CD4-positive, alpha-beta T cell treated with Interleukin-1 beta for 1 hour (primary cell): ENCODE measurements at places on chromosomes 5 and 9.

DNA sequence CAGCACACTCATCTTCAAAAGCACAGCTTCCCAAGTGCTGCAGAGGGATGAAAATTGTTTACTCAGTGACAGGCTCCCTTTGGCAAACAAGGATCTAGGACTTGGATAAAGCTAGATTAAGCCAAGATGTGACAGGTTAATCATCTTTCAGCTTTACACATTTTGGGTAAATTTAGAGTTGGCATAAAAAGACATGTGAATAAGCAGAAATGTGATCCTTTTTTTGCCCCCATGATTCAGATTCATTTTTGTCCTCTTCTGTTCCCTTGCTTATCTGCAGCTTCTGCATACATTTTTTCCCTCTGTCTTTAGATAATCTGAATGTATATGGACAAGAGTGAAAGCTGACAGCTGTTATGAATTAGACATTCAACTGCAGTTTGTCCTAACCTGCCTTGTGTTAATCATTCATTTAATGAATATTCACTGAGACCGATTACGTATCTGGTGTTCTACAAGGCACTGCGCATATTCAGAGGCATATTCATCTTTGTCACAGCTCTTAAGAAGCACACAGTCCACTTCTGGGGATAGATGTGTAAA, 19.6 kb downstream of the ADAMTSL1 start:
- no peak for DNase-seq

DNA sequence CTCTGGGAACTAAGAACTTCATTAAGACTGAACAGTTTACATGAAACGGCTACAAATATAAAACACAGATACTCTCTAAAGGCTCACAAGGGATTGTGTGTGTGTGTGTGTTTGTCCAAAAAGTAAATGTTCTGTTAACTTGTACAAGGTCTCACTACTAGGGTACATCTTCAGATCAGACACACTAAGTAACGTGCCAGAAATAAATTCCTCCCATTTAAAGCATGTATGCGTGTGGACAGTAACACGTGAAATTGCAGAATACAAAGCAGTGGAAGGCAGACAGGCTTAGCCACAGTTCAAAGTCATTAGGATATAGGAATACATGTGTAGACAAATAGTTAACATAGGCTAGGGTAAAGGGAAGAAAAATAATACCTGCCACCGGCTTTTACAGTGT, 1.8 kb downstream of the BNC2 start:
- no peak for DNase-seq

DNA sequence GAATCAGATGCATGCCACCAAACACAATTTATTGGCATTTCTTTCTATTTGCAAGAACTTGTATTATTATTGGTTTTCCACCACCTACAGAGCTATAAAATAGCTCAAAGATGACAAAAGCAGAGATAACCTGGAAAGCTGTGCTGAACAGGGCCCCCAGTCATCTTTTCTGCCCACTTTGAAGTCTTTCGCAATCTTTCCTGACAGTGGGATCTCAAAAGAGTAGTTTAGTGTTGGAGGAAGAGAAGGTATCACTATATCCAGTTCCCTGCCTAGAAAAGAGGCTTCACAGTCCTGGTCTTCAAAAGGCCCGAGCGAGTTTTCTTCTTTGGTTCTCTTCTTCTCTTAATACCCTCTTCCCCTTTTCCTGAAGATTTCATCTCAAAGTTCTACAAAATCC, 231.0 kb downstream of the RAB3C start:
- DNase-seq, result no peak

DNA sequence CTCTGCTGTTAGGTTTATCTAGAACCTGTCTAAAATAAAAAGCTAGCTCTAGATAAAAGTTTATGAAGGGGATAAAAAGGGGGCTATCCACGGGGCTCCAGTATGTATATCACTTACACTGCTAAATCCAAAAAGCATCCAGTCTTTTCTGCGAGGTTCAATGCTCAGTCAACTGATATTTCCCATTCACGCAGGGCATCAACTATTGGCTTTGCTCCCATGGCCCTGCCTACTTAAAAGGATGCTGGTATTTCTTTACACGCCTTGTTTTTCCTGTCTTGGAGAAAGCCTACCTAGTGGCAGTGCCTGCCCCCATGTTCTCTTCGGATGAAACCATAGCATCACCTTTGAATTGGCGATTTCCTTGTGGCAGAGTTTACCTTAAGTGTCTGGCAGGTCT, 8.1 kb downstream of the SPRY4 start:
- no peak for DNase-seq

DNA sequence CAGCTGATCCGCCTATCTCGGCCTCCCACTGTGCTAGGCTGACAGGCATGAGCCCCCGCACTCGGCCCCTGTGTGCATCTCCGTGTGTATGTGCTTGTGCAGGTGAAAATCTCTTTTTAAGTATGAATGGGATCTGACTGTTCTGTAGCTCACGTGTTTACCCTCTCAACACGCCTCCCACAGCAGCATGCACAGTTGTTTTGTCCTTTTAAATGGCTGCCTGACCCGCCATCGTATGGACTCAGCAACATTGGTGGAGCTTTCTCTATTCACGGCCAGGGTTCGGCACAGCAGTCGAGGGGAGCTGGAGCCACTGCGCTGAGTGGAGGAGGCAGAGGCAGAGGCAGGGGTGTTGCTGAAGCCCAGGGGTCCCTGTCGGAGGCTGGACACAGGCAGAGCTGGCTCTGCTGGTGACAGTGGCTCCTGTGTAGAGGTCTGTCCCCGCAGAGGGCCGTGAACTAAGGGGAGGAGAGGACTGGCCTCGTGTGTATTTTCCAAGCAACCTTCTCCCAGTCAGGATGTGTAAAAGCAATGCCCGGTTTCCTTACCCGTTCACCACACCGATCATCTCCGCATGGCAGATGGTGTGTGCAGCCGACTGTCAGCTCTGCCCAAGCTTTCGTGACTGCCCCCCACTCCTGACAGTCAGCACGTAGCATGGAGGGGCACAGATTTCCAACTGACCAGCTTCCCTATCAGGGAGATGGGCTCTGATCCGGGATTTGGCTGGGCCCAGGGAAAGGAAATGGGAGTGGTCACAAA, 37.3 kb downstream of the MRPL36 start:
- DNase-seq, result no peak

DNA sequence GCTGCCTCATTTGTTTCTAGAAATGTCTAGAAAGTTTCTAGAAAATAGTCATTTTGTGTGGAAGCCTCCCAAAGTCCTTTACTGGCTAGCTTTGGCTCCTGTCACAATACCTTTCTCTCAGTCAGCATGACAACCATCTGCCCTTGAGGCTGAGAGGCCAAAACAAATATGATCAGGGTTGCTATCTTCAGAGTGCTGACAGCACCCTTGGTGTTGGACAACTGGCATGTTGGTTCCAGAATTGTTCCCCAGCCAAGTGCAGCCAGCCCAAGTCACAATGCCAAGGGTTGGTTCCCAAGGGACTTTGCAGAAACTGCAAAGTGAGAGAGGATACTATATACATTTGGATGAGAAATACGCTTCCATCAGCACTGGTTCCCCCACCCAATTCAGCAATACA, 140.9 kb upstream of the GAS1 start:
- DNase-seq, result no peak

GRCh38 chr5:127111112-127111511, 37.8 kb upstream of the C5orf63 start:
- DNase-seq, result no peak

DNA sequence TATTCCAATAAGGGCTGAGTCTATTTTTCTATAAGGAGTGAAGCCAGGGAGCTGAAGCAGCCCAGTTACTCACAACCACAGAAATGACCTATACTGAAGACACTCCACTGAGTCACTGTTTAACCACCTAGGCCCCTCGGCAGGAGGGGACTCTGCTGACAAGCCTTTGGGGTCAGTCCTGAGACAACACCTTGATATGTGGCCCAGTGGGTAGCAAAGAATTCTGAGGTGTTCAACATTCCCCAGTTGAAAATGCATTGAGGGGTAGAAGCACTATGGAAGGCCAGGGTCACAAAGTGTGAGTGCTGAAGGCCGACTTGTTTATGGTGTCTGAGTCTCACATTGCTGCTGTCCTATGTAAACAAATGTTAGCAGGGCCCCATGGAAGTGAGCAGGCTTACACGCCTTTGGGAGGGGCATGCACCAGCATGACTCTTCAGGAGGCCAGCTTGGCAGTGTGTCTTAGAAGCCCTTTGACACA, 112.6 kb upstream of the NFIL3 start:
- no peak for DNase-seq

GRCh38 chr5:151298063-151298855, 5.3 kb downstream of the SLC36A3 start:
- no peak for DNase-seq

DNA sequence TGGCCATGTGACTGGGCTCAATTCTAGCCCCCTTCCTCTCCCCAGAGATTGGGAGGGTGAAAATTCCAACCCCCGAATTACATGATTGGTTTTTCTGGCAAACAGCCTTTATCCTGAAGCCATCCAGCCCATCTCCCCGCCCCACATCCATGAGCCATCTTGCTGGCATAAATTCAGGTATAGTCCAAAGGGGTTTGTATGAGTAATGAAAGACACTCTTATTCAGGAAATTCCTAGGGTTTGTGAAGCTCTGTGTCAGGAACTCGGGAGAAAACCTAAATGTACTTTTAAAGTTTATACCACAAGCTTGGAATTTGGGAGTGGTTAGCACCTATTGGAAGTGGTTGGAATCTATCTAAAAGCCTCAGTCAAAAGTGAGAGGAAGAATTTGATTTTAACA, 80.6 kb upstream of the SIMC1 start:
- DNase-seq, result no peak

- no peak for DNase-seq
Observed at GRCh38 chr5:141866096-141866495, 12.1 kb downstream of the PCDH1 start.
